Fibroblast of skin of right quadriceps (primary cell): ENCODE measurements at places on chromosomes 2 and 18.

- DNase-seq = peak; percentile 73
Observed at GRCh38 chr18:48838921-48839818, 111.6 kb downstream of the SMAD7 start.

DNA sequence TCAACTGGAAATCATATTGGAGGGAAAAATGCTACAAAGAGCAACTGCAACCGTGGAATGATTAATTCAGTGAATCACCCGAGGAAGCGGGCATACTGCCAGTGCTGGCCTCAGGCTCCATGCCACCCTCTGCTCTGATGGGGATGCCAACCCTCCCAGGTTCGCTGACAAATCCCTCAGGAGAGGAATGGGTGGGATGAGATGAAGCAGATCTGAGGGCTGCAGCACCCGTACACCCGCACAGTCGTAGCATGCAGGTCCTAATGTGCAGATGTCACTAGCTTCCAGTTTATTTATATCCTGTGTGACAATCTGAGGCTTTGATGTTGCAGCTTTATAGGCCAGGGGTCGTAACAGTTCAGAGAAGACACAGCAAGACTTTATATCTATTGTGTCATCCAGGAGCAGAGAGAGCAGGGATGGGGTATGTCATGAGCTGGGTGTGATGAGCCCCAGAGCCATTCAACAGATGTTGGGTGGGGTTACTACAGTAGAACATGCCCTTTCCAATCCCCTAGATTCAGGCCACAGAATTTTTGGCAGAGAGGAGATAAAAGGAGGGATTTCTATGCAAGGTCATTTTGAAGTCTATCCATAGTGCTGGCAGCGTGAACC, 44.6 kb downstream of the DPP4 start:
- DNase-seq = peak; percentile 39

DNA sequence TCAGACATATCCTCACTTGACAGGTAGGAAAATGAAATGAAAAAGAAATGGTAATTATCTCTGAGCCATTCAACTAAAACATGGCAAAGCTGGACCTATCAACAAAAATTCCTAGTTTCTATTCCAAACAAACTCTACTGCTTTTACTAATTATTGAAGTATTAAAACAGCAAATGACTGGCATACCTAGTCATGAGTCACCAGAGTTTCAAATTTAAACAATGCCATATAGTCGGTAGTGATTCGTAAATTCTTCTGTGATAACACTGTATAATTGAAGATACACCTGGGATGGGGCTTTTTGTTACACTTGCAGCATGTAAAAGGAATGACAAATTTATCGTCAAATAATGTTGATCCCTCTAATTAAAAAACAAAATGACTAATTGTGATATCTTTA, 153.1 kb upstream of the THUMPD2 start:
- DNase-seq = peak; percentile 25

DNA sequence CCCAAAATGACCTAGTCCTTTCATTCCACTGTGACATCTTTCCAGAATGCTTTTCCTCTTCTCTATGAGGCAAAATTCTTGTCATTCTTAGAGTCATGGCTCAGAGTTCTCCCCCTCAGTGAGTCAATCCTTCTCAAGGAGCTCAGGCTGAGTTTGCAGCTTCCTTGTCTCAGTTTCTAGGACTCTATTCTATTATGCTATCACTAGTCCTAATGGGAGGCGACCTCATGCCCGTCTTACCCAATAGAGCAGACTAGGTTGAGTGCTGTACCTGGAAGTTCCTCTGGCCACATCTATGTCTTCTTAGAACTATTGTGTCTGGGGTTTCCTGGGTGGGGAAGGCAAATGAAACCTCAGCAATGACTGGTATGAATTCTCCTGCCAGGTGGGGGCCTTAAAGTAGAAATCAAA, 51.5 kb downstream of the HAUS1 start:
- DNase-seq = peak; percentile 92

DNA sequence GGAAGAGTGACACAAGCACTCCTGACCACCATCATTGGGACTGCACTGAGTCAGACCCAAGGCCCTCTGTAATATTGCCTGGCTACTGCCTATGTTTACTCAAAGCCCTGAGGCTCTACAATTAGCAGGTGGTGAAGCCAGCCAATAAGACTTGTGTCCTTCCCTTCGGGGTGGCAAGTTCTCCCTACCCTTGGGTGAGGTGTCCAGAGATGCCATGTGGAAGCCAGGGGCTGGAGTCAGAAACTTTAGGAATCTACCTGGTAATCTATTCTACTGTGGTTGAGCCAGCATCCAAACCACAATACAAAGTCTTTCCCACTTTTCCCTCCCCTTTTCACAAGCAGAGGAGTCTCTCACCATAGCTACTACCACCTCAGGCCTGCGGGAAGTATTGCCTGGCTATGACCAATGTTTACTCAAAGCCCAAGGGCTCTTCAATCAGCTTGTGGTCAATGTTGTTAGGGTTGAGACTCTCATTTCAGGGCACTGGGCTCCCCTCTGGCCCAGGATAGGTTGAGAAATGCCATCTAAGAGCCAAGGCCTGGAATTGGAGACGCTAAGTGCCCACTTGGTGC, 17.6 kb downstream of the DHRS9 start:
- DNase-seq = no peak

DNA sequence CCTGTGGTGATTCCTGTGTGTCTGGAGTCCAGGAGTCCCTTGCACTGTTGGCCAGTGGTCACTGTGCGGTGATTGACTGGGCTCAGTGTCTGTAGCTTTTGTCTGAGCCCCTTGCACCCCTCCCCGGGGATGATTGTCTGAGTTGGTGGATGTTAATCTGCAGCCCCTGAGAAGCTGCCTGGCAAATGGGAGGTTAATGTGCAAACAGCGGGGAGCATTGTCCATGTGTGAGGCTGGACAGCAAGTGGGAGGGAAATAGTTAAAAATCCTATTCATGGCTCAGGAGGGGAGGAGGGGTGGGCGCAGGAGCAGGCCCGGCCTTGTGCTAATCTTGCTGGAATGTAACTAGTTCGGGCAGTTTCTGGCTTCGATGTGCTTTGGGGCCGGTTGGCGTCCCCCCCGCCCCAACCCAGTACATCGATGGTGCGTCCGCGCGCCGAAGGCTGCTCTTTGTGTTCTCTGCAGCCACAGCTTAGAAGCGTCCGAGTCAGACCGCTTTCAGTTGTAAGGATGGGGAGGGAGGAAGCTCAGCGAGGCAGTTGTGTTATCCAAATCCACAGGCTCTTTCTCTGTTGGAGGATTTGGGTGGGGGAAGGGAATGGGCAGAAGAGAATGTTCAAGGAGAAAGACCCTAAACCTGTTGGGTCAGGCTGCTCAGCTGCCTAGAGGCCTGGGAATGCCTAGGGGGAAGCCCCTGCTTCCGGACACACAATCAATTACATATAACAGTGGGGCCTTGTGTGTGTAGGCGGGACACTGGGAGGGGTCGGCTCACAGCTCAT, 71.8 kb downstream of the TGOLN2 start:
- peak; percentile 86 for DNase-seq

DNA sequence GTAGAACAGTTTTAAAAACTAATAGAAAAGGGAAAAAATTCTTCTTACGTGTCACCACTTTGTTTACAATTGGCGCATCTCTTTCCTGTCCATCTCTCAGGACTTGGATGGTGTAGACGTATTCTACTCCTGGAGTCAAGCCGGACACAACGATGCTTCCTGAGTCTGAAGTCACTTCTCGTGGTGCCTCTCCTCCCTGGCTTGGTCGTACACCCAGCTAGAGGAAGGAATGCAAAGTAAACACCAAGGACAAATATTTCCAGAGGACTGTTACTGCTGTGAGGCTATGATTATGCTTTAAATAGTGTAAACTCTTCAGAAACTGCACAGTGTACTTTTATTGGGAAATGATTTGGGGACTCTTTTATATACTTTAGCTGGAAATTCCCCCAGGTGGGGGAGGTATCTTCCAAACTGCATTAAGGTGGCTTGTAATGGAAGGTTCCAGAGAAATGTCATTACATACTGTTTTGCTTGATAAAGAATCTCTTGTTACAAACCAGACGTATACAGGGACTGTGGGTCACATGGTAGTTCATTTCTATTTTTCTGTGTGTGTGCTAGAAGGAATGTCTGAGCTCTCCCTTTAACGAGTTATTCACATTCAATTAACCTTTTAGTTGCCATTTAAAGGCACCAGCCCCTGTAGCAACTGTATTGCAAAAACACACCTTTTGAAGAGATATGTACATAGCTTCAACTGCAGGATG, 38.1 kb downstream of the FN1 start:
- DNase-seq = no peak

GRCh38 chr2:232330068-232330999, 48.2 kb upstream of the ALPP start:
- DNase-seq = no peak

DNA sequence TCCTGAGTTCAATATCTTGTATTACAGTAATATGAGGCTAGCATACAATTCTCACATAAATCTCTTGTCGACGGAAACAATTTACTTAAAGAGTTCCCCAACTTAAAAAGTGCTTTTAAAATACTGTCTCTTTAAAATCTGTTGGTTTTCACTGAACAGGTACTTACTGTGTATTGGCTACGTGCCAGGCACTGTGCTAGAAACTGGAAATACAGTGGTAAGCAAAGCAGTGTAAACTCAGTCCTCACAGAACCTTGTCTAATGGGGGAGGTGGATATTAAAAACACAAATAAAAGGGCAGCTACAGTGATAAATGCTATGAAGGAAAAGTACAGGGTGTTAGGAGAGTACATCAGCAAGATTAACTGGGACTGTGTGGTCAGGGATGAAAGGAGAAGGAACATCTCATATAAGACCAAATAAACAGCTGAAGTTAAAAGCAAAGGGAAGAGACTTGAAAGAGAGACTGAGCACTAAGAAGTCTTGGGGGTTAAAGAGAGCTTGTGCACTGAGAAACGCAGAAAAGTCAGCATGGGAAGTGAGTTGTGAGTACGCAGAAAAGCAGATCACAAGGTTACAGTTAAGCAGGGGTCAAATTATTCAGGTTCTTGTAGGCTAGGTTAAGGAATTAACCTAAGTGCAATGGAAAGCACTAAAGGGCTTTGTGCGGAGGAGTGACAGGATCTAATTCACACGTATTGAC, 52.5 kb downstream of the USP40 start:
- no peak for DNase-seq

DNA sequence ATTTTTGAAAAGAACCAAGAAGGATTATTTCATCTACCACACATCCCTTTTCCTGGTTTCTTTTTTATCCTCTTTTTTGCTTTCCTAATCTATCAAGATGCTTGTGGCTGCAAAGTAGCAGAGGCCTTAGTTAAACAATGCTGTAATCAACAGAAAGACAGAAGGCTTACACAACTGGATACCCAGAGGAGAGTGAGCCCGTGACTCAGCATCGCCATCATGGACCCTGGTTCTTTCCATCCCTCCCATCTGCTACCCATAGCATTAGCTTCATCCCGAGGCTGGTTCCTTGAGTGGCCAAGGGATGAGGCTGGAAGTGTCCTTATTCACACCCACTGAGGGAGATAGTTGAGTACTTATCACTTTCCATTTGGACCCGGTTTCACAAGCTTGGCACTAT, 7.5 kb upstream of the HAAO start:
- no peak for DNase-seq

DNA sequence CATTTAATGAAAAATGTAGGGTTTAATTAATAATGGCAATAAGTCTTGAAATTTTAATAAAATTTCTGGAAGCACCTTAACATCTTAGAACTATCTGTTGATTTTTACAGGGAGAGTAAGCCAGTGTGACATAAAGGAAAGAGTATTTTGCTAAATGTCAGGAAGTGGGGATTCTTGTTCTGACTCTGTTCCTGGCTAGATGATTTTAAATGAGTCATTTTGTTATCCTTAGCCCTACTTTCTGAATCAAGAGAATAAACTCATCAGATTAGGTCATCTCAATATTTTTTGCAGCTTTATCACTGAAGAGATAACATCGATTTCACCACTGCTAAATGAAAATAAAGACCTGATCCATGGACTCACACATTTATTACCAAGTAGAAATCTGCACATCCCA, 377.5 kb upstream of the CYRIA start:
- DNase-seq = peak; percentile 43

- no peak for DNase-seq
Observed at GRCh38 chr18:49013291-49013691, 62.5 kb upstream of the SMAD7 start.

- DNase-seq = no peak
Observed at GRCh38 chr2:60540074-60540473, 13.4 kb downstream of the BCL11A start.

DNA sequence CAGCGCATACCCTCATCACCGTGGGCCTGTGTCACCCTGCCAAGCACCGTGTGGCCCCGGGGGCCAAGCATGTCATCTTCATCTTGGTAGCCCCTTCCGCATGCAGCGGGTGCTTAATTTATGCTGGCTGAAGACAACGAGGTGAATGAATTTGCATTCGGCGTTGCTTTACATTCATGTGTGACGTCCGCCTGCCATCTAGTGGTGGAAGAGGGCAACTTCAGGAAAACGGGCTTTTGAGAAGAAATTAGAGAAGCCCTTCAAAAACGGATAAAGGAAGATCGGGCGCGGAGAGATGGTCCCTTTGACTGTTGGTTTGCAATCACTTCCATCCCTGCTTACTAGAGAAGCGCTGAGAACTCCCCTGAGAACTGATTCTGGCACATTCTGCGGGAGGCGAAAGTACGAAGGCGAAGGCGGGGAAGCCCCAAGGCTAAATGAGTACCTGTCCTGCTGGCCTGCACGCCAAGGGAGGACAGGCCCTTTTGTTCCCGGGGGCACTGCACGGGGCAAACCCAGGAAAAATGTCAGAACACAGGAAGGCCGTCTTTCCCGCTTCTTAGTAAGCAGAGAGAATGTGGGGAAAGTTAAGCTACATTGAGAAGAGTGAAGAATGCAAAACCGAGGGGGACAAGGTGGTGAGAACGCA, 145.9 kb downstream of the ZNF516 start:
- peak; percentile 62 for DNase-seq

DNA sequence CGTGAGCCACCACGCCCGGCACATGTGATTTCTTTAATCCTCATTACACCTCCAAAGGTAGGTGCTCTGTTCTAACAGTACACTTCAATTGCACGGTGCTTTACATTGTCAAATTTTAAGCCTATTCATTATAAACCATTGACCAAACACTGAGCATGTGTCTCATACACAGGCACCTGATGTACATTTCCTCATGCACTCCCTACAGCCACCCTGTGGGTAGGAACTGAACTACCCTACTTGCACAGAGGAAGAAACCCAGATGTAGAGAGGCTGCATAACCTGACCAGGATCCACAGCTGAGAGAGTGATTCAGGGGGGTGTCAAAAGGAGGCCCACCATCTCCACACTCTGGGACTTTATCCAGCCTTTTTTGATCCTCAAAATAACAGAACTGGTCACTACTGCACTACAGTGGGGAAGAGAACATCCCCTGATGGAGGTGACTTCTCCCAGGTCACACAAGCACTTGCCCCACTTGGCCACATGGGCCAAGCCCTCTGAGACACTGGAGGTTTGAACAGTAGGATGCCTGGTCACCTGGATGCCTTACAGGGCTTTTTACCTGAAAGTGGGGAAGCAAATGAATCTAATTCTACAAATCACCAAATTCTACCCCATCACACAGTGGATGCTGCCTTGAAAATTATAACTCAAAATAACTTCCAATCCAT, 6.9 kb upstream of the DPYSL5 start:
- DNase-seq = no peak

GRCh38 chr2:240142859-240143258, 2.4 kb upstream of the OTOS start:
- no peak for DNase-seq
